ENCODE measurements at places on chromosomes 3 and 15.

DNA sequence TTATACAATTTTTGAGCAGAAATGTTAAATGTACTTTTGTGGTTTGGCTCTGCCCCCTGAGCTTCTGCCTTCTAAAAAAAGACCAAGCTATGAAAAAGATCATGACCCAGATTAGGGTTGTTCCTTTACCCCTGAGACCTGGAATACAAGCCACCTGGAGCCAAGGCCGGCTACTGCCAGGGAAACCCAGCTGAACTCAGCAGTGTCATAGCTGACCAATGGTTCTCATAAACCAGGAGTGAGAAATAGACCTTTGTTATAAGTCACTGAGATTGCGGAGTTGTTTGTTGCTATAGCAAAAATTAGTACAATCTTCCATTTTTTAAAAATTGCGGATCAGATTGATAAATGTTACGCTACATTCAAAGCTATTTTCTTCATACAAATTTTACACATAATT lies 1261.7 kb downstream of the ROBO1 start:
- DNase-seq = no peak

GRCh38 chr3:72346526-72346926 lies 501.7 kb downstream of the SHQ1 start:
- DNase-seq = no peak

GRCh38 chr15:85479071-85479647 lies 98.8 kb downstream of the AKAP13 start:
- no peak for DNase-seq

DNA sequence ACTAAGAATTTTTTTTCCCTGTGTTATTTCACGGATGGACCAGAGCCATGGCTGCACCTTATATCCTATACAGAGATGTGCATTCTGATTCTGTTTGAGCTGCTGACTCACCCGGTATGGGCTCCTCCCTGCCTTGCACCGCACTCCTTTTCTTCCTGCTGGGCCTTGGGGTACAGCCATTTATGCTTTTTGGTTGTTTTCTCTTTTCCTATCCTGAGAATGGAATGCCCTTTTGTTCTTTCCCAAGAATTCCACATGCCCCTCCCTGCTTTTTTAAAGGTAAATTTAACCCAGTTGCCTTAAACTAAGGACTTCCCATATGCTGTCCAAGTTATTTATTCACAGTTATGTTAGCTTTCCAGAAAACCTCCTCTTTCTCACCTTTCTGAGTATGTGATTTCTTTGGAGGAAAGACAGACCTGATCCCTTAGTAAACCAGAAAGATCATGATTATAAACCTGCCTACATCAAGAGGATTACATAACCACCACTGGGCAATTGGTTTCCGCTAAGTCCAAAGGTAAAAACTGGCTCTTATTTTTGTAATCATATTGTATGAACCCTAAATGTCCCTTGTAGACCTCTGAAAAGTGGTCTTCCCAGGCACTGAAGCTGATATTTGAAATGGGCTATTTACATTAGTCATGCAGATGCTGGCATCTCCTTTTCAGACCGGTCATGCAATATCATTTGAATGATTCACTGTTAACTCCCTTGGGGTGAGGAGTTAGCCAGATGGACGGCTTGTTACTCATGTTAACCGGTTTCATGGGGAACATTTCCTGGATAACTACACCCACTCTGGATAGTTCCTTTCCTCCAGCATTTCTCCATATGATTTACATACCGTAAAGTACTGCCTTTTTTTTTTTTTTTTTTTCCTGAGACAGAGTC lies 45.5 kb downstream of the TMOD3 start:
- no peak for DNase-seq

DNA sequence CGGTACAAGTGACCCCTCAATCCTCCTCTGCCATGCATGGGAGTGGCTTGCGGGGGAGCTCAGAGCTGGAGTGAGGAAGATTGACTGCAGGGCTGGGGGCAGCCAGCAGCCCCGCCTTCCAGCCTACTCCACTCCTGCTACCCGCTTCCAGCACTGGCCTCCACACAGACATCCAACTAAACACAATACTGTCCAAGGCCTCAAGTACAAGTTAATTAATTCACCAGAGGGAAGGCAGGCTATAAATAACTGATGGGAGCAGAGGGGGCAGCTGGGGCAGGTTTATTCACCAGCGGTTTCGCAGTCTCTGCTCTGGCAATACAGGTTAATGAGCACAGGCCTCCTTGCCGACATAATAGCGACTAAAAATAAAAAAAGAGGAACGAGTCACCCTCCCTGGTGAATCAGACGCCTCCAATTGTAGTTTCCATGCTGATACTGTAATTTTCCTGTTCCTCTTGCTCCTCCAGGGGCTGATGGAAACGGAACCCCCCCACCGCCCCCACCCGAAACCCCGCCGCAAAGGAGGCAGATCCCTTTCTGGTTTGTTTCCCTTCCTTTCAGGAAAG lies 166.4 kb upstream of the TLE3 start:
- no peak for DNase-seq

DNA sequence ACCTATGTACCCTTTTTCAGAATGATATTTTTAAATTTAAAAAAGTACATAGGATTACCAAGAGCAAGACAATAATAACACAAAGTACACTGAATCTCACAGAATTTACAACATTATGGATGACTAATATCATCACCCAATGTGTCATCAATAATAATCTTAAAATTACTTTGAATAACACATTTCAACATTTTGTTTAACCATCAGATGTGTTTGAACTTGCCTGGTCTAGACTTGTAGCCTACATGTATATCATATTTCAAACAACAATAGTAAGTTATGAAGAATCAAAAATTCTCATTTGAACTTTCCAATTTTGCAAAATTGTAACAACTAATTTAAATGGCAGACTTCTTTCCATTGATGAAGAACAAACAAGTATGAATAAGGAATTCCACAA lies 15.1 kb downstream of the LRRC3B start:
- no peak for DNase-seq

DNA sequence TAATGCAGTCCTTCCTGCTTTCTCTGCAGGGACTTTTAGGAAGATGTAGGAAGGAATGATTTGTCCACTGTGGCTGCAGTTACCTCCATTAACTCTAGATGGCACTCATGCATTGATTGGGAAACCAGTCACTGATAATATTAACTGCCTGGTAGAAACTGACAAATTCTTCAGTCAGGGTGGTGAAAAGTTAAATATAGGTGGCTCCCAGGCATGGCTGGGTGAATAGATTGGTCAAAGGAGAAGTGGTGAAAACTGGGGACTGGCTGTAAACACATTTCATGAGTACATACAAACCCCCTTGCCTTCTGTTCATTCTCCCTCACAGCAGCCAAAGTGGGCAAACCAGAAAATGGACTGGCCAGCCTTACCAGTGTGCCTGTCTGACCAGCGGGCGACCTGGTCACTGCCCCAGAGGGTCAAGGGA lies 333.4 kb downstream of the THSD4 start:
- no peak for DNase-seq

GRCh38 chr3:184126006-184126405 lies 9.2 kb upstream of the EIF2B5 start:
- no peak for DNase-seq

- DNase-seq = no peak
Observed at GRCh38 chr15:48317221-48317620, 14.0 kb upstream of the DUT start.

DNA sequence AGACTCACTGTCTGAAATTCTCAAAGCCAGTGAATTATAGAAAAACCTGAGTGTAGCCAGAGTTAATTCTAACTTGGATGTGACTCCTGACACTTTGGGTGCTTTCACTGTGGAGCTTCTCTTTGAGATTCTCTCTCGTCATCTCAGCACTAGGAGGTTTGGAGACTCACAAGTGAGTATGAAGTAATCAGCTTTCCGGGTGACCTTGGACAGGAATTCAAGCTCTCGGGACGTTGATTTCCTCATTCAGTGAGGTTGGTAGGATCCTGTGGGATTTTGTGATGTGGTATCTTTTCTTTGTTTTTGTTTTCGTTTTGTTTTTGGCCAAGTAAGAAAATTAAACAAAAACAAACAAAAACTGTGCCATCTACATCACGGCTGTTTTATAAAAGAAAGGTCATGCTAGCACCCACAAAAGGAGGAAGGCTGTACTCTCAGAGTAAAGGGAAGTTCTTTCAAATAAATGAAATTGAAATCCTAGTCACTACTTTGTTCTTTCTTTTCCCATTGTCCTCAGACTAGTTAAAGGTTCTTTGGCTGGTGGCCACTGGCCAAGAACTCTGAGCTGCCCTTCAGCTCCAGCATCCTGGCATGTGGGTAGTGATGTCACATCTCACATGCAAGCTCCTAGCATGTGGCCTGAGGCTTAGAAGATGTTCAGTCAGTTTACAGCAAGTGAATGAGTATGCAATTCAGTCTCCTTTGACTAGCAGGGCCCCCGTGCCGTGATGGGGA lies 263.3 kb upstream of the TPM1 start:
- DNase-seq = no peak

GRCh38 chr3:24220859-24221657 lies 273.6 kb downstream of the THRB start:
- no peak for DNase-seq

- no peak for DNase-seq
Observed at GRCh38 chr15:70636540-70637165, 126.7 kb downstream of the UACA start.

DNA sequence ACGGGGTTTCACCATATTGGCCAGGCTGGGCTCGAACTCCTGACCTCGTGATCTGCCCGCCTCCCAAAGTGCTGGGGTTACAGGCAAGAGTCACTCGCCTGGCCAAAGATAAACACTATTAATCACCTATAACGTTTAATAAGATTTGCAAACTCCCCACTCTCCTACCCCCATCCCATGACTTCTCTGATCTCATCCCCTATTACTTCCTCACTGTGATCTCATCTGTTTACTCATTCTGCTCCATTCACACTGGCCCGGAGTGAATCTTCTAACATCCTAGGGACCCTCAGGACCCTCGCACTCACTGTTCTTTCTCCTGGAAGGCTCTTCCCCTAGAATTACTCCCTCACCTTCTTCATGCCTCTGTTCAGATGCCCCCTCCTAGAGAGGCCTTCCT lies 78.9 kb downstream of the DGKG start:
- no peak for DNase-seq

DNA sequence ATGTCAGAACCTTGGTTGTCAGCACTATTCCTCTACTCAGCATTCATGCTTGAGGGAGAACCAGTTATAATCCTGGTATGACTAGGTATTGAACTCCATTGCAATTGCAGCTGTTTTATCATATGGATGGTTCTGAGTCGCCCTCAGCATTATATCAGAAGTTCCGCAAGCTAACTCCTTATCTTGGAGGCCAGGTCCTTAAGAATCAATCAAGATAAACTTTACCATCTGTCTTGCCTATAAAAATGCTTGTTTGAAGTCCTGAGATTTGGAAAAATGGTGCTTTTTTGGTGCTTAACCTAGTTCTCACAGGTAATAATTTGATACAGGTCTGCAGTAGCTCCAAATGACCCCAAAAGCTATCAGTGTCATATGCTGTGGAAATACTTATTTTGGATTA lies 16.3 kb upstream of the PLSCR1 start:
- no peak for DNase-seq

DNA sequence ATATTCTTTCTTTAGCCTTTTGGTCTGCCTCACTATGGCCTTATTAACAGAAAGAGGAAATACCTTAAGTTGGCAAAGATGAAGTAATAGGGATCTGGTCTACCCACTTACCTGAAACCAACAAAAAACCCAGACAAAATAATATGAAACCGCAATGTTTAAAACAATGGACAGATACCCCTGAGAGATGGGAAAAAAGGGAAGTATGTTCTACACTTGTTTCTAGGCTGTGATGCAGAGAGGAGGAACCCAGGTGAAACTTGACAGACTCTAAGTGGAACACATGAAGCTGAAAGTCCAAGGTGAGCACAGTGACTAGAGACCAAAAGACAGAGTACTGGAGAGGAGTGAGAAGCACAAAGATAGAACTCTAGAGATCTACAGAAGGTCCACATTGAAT lies 78.4 kb downstream of the NR2E3 start:
- DNase-seq = no peak

- no peak for DNase-seq
Observed at GRCh38 chr15:66933932-66934867, 131.2 kb upstream of the SMAD3 start.

GRCh38 chr15:88303395-88303794 lies 46.9 kb upstream of the NTRK3 start:
- no peak for DNase-seq

- no peak for DNase-seq
Observed at GRCh38 chr15:29089731-29090616, 179.6 kb downstream of the NSMCE3 start.

DNA sequence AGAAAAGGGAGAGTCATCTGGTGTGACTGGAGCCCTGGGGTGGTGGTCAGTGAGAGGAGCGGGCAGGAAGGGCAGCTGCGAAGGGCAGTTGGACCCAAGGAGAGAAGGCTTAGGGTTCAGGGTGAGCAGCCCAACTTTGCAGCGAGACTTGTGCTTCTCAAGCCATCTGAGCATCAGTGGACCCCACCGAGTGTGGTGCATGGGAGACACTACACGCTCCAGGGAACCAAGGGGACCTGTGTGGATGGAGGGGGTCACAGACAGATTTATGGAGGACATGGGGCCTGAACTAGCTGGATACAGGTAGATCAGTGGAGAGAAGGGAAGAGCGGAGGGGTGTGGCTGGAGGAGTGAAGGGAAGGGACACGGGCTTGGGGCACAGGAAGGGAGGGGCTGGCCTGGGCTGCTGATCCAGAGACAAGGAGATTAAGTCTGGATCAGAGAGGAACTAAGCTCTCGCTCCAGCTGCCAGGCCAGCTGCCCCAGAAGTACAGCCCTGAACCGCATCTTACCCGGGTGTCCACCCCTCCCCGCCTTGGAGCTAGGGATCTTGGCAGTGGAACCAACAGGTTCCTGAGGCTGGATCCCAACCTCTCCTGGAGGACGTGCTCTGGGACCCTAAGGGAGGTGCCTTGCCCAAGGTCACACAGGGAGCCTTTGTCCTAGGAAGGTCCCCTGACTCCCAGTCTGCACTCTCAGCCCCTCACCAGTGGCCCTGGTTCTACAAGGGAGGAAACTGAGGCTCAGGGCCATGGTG lies 120.5 kb downstream of the CORO2B start:
- DNase-seq = no peak

DNA sequence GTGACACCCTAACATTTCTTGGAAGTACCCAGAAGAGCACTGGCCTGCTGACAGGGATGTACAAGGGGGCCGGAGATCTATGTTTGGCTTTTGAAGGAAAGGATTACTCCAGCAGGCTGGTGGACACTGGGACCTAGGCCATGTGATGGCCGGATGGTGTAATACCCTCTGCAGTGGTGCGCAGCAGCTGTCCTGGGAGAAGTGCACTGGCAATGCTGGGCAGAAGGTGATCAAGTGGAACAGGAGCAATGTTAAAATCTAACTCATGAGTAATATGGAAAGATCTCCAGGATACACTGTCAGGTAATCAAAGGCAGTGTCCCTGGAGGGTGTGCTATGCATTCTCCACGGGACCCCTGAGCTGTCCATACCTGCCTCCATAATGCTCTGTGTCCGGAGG lies 71.2 kb upstream of the POMGNT2 start:
- DNase-seq = no peak

Measured in stimulated activated CD8-positive, alpha-beta memory T cell treated with anti-CD3 and anti-CD28 coated beads, Interleukin-7, amount 100 ng/mL, for 4 hours (primary cell).